ENCODE measurements at places on chromosomes 4 and X.

GRCh38 chrX:6852869-6853268, 294.6 kb upstream of the STS start:
- no peak for DNase-seq

GRCh38 chr4:132502096-132502552, 647.0 kb upstream of the PCDH10 start:
- DNase-seq = no peak

DNA sequence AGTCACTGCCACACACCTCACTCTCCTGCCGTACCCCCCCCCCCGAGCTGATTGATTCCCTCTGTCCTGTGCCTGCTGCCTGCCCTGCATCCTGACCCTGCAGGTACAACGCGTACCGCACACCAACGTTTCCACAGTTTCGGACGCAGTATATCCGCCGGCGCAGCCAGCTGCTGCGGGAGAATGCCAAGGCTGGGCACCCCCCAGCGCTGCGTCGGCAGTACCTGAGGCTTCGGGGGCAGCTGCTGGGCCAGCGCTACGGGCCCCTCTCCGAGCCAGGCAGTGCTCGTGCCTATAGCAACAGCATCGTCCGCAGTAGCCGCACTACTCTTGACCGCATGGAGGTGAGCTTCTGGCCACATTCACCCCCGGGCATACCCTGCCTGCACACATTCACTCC, 1.3 kb downstream of the WDR13 start:
- no peak for DNase-seq

- no peak for DNase-seq
These were observed 475.0 kb upstream of the PCDH7 start for GRCh38 chr4:30245140-30245539.

GRCh38 chr4:6078560-6078959, 60.3 kb upstream of the C4orf50 start:
- no peak for DNase-seq

DNA sequence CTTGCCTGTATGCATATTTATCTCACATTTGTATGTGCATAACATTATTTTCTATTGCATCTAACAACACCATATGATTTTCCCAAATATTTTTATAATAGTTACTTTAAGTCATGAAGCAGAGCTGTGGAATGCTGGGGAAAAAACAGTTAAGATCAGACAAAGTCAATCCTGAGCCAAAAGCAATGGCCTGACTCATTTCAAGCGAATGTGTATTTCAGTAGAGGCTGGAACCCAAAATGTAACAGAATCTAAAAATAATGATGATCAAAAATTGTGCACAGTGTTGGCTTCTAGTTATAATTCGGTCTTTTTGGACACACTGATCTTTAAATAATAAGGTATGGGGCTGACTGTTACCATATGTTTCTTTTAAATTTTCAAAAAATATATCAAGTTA, 516.2 kb upstream of the ADGRL3 start:
- DNase-seq = no peak

DNA sequence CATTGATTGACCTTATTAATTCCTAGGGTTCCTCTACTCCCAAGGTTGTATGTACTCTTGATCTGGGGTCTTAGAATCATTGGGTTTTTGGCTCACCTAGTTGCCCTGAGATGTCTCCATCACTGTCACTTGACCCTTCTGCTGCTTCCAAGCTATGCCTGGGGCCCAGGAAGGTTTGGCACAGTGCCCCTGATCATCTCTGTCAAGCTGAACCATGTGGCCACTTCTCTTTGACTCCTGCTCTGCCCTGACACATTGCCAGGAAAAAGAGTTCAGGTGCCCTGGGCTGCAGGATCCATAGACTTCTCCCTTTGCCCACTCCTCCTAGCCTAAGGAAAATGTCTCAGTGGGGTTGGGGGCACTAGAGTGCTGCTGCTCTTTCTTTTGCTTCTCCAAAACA, 3.9 kb upstream of the CHST7 start:
- DNase-seq = no peak

- no peak for DNase-seq
These were observed 12.7 kb upstream of the ADD1 start for GRCh38 chr4:2830632-2831610.

- no peak for DNase-seq
These were observed 555.6 kb upstream of the IGFBP7 start for GRCh38 chr4:57665806-57666205.

- DNase-seq = no peak
These were observed 3.4 kb downstream of the GABRA2 start for GRCh38 chr4:46386570-46386969.

DNA sequence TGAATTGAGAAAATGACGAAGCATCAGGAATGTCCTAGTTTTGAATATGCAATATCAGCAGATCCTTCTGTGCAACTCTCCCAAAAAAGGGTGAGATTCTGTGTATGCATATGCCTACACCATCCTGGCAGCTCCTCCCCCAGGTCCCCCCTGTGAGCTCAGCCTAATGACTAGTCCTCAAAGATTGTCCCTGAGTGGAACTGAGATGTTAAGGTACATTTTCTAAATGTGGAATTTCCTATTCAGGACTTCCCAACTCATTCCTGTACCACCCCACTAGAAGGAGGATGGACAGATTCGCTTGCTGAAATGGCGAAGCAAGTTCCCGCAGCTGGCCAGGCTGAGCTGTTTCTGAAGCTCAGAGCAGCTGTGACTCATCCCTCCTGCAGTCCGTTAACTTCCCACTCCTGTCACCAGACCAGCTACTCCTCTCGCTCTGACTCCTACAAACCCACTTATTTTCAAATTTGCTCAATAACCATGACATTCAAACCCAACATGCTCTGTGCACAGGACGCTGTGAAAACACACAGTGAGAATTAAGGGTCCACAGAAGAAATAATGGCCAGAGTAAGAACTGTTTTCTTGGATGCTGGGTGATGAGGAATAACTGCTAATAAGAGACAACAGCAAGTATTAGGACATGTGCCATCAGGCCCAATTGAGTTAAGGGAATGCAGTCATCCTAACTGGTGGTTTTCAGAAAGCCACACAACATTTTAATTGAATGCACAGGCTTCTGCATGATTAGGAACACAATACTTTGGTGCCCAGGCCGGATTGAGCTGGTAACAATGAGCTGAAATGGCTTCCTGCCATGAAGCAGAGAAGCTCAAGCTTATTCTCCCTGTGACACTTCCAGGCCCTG, 40.0 kb upstream of the IRF2 start:
- DNase-seq = no peak

GRCh38 chrX:120791013-120791643, 84.5 kb downstream of the CT47B1 start:
- no peak for DNase-seq

GRCh38 chr4:168765322-168765721, 244.7 kb downstream of the CBR4 start:
- no peak for DNase-seq

DNA sequence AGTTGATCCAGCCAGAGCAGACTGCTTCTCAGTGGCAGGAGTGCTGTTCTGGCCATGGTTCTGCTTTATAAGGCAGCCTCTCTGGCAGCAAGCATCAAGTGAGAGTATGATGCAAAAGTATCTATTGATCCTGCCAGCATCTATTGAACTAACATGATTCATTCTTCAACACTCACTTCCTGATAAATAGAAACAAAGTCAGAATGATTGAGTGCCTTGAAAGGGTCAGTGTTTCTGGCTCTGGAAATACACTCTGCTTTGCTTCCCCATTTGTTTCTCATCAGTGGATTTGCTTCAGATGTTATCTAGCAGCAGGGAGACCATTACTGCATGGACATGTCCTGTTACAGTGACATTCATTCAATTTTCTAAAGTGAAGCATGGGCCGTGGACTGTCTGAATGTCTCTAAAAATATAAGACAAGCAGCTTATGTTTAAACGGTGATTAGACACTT, 66.2 kb upstream of the FRAS1 start:
- DNase-seq = no peak

GRCh38 chr4:109547394-109547793, 12.7 kb upstream of the MCUB start:
- DNase-seq = no peak

GRCh38 chrX:49000636-49001035, 1.4 kb downstream of the GRIPAP1 start:
- no peak for DNase-seq

DNA sequence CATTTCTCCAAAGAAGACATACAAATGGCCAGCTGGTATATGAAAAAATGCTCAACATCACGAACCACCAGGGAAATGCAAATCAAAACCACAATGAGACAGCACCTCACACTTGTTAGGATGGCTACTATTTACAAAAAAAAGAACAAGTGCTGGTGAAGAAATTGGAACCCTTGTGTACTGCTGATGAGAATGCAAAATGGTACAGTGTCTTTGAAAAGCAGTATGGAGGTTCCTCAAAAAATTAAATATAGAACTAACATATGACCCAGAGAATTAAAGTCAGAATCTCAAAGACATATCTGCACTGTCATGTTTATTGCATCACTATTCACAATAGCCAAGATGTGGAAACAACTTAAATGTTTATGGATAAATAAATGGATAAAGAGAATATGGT, 20.9 kb downstream of the PAGE4 start:
- no peak for DNase-seq

GRCh38 chrX:33989936-33990335, 142.2 kb downstream of the FAM47A start:
- DNase-seq = no peak

DNA sequence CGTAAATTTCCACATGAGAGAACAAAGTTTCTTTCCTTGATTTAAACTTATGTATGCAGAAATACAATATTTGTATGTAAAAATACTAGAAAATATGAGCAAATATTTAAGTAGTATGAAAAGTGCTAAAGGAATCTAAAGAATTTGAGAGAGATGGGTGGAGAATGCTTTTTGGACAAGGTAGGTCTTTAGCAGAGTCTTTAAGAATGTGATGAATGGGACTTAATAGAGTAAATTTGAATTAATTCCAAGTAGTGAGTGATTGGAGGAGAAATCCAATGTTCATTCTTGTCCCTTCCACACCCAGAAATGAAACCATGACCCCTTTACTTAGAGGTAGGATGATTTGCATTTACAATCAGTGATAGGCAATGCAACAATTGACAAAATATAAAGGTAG, 570.9 kb upstream of the ZFP42 start:
- no peak for DNase-seq

DNA sequence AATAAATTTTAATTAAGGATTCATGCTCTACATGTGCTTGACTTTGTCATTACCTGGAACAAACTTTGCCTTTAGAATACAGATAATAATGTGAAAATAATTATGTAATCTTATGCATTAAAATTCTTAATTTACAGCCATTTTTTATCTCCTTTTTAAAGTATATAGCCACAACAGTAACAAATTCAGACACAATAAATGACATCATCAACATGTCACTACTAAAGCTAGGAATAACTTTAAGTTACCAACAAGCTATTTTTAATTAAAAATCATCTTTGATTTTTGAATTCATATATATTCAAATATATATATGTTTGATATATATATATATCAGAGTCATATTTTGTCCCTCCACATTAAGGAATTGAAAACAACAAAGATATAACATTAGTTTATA, 107.7 kb downstream of the MAD2L1 start:
- DNase-seq = no peak

GRCh38 chrX:12443534-12444098, 305.3 kb downstream of the FRMPD4 start:
- no peak for DNase-seq

- no peak for DNase-seq
These were observed 167.0 kb downstream of the TBCK start for GRCh38 chr4:106149026-106149425.

DNA sequence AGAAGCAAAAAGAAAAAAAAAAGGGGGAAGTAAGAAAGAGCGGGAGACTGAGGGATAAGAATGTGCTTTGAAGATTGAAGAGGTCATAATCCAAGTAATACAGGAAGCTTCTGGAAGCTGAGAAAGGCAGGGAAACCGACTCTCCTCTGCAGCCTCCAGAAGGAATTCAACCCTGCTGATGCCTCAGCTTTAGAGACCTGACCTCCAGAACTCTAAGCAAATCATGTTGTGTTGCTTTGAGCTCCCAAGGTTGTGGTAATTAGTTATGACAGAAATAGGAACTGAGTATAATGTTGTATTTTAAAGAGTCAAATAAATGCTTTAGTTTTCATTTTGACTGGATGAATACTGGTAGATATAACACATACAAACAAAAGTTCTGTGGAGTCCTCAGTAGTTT, 48.0 kb upstream of the FAT1 start:
- DNase-seq = no peak

GRCh38 chr4:120132935-120133334, 66.3 kb upstream of the MAD2L1 start:
- no peak for DNase-seq

DNA sequence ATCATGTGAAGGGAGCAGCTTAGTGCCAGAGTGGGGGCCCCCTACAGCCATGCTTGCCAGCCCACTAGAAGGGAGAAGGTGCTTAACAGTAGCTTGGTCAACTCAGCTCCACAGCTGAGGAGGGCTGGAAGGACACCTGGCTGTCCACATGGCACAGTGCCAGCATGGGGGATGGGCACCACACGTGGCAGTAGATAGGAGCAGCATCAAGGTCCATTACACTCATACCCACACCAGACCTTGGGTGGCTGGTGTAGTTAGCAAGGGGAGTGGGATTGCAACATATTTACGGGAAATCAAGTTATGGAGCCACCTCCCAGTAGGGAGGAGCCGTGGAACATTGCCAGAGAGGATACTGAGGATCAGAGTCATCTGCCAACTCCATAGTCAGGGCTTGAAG, 37.9 kb upstream of the SLC4A4 start:
- DNase-seq = no peak

- DNase-seq = no peak
These were observed 117.1 kb upstream of the EGFL6 start for GRCh38 chrX:13452283-13452682.

GRCh38 chrX:39507617-39508299, 590.0 kb downstream of the BCOR start:
- DNase-seq = no peak

DNA sequence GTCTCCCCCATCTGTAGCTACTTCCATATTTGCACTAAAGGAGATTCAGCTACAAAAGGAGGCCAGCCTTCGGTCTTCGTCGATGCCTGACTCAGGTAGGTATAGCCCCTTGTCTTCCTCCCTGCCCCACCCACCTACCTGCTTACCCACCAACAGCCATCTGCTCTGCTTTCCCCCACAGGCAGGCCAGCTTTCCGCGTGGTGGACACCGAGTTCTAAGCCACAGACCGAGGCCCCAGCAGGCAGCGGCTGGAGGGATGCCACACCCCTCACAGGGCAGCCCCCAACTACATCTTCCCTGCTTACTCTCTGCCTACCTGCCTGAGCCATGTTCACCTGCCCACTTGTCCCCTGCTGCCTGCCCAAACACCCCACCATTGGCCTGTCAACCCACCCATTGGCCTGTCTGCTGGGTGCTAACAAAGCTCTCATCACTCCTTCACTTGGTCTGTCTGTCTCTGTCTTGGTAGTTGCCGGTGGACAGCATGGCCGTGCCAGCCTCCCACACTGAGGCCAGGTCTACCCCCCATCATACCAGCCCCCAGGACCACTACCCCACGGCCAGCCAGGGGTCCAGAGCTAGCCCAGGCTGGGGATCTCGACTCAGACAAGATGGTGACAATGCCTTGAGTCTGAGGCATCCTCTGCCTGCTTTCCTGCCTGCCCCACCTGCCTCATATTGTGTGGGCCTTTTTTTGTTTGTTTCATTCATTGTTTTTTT, 4.1 kb upstream of the USP11 start:
- DNase-seq = no peak

GRCh38 chr4:124167602-124168001, 544.9 kb downstream of the ANKRD50 start:
- DNase-seq = no peak

All from progenitor cell of endocrine pancreas (in vitro differentiated cells).